ENCODE measurements at places on chromosomes 4 and X.

DNA sequence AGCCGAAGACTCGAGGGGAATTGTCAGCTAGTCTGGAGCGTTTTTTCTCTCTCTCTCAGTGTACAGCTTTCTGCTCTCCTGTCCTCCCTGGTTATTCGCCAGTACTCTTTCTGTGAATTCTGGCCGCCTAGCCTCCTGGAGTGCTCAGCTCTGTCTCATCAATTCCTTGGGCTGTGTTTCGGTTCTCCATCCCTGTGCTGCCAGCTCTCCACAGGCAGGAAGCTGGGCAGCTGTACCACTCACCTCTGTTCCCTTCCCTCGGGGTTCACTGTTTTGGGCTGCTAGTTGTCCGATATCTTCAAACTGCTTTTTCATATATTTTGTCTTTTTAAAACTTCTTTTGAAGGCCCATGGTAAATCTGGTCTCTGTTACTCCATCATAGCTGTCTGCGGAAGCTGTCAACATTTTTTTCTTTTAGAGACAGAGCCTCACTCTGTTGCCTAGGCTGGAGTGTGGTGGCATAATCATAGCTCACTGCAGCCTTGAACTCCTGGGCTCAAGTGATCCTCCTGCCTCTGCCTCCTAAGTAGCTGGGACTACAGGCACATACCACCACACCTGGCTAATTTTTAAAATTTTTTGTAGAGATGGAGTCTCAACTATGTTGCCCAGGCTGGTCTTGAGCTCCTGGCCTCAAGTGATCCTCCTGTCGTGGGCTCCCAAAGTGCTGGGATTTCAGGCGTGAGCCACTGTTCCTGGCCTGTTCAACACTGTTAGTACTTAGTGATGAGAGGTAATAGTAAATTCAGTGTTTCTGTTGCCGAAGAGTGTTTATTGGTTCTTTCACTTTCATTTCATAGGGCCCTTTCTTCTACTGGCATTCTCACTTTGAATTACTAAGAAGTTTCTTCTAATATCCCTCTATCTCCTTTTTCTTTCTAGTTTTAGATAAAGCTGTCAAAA, 18.6 kb downstream of the ZCCHC4 start:
- no peak for DNase-seq

DNA sequence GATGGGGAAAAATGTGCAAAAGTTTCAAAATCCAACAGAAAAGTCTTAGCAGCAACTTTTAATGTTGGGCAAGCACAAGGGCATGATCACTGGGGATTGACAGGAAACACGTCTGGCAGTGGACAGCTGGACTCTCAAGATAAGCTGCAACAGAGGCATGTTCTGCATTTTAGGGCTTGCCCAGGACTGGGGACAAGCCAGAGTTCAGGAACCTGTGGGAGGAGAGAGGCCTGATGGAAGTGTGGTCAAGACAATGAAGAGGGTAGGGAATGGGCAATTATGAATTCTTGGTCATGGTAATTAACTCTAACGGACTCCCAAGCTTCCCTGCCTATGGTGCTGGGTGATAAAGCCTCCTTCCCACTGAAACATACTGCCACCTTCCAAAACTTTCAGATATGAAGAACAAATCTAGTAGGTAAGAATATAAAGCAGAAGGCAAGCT, 48.4 kb downstream of the ANXA3 start:
- no peak for DNase-seq

GRCh38 chr4:37760840-37761239, 65.6 kb upstream of the PGM2 start:
- DNase-seq, result no peak

- DNase-seq, result no peak
These were observed 85.3 kb upstream of the NKX1-1 start for GRCh38 chr4:1491328-1492141.

DNA sequence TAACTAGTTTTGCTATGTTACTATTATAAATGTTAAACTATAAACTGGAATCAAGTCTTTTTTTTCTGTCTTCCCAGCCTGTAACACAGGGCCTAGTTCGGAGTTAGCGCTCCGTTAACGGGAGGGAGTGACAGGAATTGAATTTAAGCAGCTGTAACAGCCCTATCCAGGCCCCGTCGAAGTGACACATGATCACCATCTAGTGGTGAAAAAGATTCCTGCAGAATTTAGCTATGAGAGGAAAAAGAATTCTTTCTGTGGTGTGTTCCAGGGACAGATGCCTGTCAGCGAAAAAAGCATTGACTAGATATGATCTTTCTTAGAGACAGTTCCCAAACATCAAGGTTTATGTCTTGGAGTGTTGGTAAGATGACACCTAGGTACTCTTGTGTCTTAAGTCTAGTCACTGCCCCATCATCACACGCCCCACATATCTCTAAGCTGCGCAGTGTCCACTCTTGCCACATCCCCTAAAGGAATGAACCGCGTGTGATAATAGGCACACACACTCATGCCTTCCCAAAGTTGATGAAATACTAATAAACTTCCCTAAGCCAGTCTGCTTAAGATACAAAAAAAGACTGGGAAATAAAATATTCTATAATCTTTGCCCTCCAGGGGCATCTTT, 2.1 kb downstream of the GAB3 start:
- DNase-seq, result no peak

DNA sequence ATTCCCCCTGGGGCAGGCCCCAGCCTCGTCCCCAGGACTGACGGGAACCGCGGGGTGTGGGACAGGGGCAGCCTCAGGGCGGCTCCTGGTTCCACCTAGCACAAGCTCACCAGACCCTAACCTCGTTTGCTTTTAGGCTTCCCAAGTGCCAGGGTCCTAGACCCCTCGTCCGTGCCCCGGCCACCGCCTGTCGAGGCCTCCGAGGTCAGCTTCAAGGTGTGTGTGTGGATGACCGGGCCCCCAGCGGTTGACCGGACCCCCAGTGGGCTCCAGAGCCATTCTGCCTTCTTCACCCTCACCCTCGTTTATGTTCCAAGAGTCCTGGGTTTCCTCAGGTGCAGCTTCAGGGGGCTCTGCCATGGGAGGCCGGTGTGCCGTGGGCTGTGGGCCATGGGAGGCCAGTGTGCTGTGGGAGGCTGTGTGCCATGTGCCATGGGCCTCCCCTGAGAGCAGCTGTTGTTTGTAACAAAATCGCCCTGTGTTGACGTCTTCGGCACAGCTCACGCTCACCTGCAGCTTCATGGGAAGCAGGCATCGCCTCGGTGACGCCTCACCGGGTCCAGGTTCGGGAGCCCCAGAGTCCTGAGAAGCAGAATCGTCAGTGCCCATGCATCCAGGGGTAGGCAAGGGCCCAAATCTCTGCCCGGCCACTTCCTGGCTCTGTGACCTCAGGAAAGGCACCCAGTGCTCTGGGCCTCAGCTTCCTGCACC, 43.0 kb upstream of the HMX1 start:
- DNase-seq, result no peak

DNA sequence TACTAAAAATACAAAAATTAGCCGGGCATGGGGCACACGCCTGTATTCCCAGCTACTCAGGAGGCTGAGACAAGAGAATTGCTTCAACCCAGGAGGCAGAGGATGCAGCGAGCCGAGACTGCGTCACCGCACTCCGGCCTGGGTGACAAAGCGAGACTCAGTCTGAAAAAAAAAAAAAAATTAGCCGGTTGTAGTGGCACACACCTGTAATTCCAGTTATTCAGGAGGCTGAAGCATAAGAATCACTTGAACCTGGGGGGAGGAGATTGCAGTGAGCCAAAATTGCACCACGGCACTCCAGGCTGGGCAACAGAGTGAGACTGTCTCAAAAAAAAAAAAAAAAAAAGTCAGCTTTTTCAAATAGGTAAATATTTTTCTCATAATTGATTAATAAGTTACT, 71.9 kb downstream of the WDFY3 start:
- DNase-seq, result no peak

GRCh38 chrX:20517565-20517964, 250.9 kb upstream of the RPS6KA3 start:
- no peak for DNase-seq

DNA sequence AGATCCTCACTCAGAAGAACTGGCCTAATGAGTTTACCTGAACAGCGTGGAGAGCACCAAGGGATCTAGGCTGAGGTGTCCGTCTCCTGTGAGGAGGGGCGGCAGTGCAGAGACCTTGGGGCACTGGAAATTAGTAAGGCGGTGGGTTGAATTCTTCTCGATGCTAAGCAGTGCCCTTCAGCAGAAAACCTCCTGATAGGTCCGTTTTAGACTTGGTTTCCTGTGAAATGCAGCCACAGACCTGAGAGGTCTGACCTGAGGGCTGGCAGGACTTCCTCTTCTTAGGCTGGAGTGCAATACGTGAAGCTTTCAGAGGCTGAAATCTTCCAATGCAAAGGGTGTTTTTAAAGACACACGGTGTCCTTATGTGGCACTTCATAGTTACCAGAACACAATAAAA, at the start of gene CLNK:
Gene CLNK, minus strand, starts transcription at position 138 of the 400 bp plus-strand sequence. CDS start 16,899 bp downstream, outside the sequence.
- no peak for DNase-seq

DNA sequence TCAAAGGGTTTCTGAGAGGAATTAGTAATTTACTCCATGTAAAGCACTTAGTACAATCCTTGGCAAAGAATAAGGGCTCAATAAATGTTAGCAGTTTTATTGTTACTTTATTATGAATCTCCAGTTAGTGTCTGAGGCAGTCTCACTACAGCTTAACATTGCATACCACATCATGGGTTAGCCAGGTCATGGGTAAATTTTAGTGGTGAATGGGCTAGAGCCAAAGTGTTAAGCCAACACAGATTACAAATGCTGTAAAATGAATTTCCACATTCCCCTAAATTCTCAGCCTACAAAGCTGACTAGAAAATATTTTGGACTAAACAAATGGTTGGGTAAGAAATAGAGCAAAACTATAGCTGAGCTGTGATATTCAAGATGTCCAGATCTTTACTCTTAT, 72.4 kb downstream of the NRK start:
- DNase-seq, result no peak

GRCh38 chr4:29037501-29037900, 1682.7 kb upstream of the PCDH7 start:
- DNase-seq, result no peak

DNA sequence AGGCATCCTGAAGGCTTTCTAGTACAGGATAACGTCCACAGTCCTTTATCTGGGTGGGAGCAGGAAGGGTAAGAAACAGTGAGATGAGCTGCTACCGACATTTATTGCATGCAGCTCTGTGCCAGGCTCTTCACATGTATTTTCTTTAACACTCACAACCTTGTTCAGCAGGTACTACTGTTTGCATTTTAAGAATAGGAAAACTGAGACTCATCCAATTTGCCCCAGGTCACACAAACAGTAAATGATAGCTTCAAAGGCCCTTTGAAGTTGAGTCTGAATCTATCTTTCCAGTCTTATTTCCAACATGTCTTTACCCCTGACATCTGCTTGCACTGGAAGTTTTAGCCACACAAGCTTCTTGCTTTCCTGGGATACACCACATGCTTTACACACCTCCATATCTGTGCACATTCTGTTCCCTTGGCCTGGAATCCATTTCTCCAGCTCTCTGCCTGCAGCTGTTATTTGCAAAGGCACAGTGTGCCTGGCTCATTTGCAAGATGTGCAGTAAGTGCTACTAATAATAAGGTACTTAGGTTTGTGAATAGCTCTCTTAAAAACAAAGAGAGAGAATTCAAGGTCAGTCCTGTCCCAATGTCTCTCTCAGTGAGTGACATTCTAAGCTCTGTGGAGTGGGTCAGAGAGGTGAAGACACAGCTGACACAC, 61.2 kb downstream of the METTL14 start:
- DNase-seq, result peak; percentile 70

DNA sequence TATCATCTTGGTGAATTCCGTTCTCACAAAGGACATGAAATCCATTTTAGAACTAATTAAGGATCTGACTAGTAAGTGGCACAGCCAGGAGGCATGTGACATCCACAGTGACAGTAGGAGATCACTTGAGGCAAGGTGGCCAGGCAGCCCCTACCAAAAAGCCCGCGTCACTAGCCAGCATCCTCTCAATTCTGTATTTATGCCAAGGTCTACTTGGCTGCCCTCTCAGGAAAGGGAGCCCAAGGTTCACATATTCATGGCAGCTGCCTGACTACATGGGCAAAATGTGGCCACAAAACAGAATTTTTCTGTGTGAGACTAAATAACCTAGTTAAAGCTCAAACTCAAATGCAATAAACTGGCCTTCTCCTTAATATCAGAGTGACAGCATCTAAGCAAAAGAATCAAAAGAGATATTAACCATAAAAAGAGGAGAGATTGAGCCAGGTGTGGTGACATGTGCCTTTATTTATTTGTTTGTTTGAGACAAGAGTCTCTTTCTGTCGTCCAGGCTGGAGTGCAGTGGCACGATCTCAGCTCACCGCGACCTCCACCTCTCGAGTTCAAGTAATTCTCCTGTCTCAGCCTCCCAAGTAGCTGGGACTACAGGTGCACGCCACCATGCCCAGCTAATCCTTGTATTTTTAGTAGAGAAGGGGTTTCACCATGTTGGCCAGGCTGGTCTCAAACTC, 51.5 kb downstream of the SLC9A7 start:
- no peak for DNase-seq

GRCh38 chrX:110561034-110561433, 202.4 kb downstream of the RTL9 start:
- DNase-seq, result no peak

GRCh38 chrX:69501429-69501828, 2.7 kb upstream of the NALF2 start:
- DNase-seq, result no peak

- no peak for DNase-seq
These were observed 221.2 kb downstream of the LDB2 start for GRCh38 chr4:16677001-16677944.

DNA sequence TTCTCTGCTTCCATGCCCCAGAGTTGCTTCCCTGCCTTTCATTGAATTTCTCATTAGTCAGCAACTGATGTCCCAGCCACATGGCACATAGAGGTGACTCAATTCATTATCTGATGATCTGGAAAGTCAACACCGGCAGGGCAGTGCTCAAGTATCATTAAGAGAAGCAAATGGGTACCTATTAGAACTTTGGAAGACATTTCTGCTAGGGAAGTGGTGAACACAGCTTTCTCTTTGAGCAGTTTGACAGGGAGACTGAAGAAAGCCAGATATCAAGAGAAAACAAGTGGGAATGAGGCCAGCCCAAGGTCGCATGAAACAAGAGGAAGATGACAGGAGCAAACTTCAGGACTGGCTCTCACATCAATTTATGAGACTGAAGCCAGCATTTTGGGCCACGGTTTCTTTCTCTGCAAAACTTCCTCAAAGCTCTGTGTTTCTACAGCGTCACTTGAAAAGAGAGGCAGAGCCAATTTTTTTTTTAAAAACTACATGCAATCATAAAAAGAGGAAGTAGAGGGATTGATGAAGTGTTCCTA, 108.3 kb upstream of the RPS6KA3 start:
- DNase-seq, result no peak

Data from LNCaP clone FGC (cell line).